ENCODE measurements at places on chromosomes 1 and 21.
A peak's percentile ranks its signal among the peaks of the same experiment; 100 is the strongest.

GRCh38 chr1:178241837-178242236, 147.9 kb downstream of the RASAL2 start:
- peak; percentile 30 for DNase-seq

DNA sequence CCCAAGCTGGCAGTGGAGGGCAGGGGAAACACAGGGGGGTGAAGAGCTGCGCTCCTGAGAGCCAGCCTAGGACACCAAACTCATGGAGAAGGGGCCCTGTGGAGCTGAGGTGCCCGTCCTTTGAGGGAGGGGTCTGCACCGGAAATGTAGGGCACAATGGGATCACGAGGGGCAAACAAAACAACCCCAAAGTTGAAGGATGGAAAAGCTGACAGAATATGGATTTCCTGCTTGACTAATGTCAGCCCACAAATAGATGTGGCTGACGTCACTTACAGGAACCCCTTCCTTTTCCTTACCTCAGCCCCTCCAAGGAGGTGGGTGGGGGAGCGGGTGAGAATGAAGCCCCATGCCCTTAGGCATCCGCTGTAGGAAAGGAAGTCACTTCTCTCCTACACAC, 110.9 kb downstream of the KCNN3 start:
- no peak for DNase-seq

GRCh38 chr1:22457345-22457744, 5.7 kb downstream of the ZBTB40 start:
- DNase-seq, result no peak

GRCh38 chr21:33434770-33435360, 31.7 kb downstream of the IFNGR2 start:
- peak; percentile 49 for DNase-seq

GRCh38 chr1:226619031-226619430, 70.5 kb downstream of the STUM start:
- DNase-seq, result no peak

- no peak for DNase-seq
Observed at GRCh38 chr1:903721-904271, 19.9 kb upstream of the SAMD11 start.

- no peak for DNase-seq
Observed at GRCh38 chr1:180167721-180168467, 13.2 kb downstream of the QSOX1 start.

- DNase-seq, result no peak
Observed at GRCh38 chr1:40620150-40620549, 45.3 kb downstream of the RIMS3 start.

DNA sequence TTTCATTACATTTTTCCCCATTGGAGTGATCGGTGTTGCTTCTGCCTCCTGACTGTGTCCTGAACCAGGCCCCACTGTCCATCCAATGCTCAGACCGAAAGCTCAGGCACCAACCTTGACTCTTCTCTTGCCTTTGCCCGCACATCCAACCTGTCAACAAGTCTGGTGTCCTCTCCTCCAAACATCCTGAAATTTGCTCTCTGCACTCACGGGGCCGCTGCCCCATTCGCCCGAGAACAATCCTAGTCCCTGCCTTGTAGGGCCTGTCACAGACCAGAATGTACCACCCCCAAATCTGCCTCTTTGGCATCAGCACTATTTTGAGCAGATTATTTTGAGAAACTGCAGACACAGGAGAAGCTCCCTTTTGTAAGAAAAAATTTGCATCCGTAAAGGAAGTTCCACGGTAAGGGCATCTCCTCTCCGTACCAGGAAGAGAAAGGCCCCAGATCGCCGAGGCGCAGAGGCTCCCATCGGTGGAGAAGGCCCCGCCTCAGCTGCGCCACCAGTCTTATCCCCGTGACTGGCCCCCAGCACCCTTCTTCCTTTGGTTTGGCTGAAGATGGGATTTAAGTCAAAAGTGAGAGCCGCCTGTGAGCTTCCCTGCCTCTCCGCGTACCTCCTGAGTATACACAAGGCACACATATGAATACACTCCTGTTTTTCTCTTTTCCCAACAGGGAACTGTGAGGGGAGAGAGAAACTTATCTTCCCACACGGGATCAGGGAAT, 7.1 kb downstream of the MORN1 start:
- DNase-seq, result no peak

All from NAMALWA (cell line).